ENCODE measurements at places on chromosomes 1 and 21. TPM values are rescaled to one million over a fixed set of nuclear protein-coding genes. Genes with fewer than 3 reads are reported as not detected.

GRCh38 chr1:203572134-203572625 lies 54.5 kb upstream of the ATP2B4 start:
- no peaks in the 10 kb centered on the region for H3K4me1 ChIP-seq
- H3K36me3 ChIP-seq: no peaks in the 10 kb centered on the region
- no peak overlapping the region for H3K27ac ChIP-seq

- no peak for DNase-seq
- no peak overlapping the region for H3K4me3 ChIP-seq
- H3K4me1 ChIP-seq: peaks cover 3% of the 10 kb centered on the region
- peaks cover 10% of the 10 kb centered on the region for H3K27me3 ChIP-seq
- no peaks in the 10 kb centered on the region for H3K36me3 ChIP-seq
- no peak overlapping the region for H3K27ac ChIP-seq
Measured at GRCh38 chr1:62784509-62785365, 805 bp downstream of the ATG4C start.

GRCh38 chr1:34696230-34696629 lies 58.6 kb upstream of the GJB5 start:
- no peaks in the 10 kb centered on the region for H3K4me1 ChIP-seq
- H3K4me3 ChIP-seq: no peak overlapping the region
- no peak overlapping the region for H3K27ac ChIP-seq
- peaks cover 2% of the 10 kb centered on the region for H3K27me3 ChIP-seq
- no peak for DNase-seq

DNA sequence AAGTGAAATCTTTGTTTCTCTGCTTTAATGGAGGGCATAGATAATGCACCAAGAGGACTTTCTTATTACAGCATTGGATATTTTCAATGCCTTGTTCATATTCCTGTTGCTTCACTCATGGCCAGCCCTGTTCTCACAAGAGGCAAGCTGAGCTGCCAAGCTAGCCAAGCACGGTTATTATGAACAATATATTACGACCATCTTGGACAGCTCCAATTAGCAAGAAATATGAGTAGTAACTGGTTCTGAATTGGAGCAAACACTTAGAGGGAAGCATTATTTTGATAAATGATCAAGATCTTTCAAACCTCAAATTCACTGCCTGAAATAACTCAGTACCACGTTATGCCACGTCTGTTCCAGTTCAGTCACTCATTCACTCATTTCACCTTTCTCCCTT lies 159.8 kb downstream of the SETD4 start:
- H3K4me3 ChIP-seq: no peak overlapping the region
- H3K27me3 ChIP-seq: peaks cover 14% of the 10 kb centered on the region
- no peak overlapping the region for H3K27ac ChIP-seq

GRCh38 chr1:24894002-24894401 lies 36.1 kb downstream of the RUNX3 start:
- no peaks in the 10 kb centered on the region for H3K27me3 ChIP-seq
- peaks cover 4% of the 10 kb centered on the region for H3K4me1 ChIP-seq
- H3K36me3 ChIP-seq: peaks cover 14% of the 10 kb centered on the region
- no peak overlapping the region for H3K4me3 ChIP-seq
- H3K27ac ChIP-seq: no peak overlapping the region

- H3K36me3 ChIP-seq: no peaks in the 10 kb centered on the region
- no peak overlapping the region for H3K27ac ChIP-seq
- no peaks in the 10 kb centered on the region for H3K4me1 ChIP-seq
- no peak for DNase-seq
- H3K4me3 ChIP-seq: no peak overlapping the region
- H3K27me3 ChIP-seq: no peaks in the 10 kb centered on the region
Measured at GRCh38 chr1:218548764-218549163, 203.6 kb downstream of the TGFB2 start.

DNA sequence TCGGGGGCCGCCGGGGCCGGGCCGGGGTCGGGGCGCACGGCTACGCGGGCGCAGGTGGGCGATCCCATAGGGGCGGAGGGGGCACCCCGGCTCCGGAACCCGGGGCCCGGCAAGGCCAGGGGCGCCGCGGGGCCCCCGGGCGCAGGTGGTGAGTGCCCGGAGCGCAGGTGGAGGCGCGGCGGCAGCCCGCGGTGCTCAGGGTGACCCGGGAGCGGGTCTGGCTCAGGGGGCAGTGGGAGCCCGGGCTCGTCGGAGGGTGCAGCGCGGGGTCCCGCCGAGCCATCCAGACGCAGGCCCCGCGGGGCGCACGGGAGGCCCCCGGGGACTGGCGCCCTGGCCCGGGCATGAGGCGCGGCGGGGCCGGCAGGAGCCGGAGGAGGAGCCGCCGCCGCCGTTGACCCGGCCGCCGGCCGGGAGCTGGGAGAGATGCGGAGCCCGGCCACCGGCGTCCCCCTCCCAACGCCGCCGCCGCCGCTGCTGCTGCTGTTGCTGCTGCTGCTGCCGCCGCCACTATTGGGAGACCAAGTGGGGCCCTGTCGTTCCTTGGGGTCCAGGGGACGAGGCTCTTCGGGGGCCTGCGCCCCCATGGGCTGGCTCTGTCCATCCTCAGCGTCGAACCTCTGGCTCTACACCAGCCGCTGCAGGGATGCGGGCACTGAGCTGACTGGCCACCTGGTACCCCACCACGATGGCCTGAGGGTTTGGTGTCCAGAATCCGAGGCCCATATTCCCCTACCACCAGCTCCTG lies 489 bp downstream of the CELSR2 start:
- H3K27me3 ChIP-seq: peaks cover 27% of the 10 kb centered on the region
- peak overlapping the region; percentile 42 for H3K4me3 ChIP-seq
- H3K4me1 ChIP-seq: peaks cover 4% of the 10 kb centered on the region
- DNase-seq: no peak

- H3K4me1 ChIP-seq: no peaks in the 10 kb centered on the region
- no peak overlapping the region for H3K27ac ChIP-seq
- no peak for DNase-seq
- H3K27me3 ChIP-seq: peaks cover 1% of the 10 kb centered on the region
Measured at GRCh38 chr1:237556911-237557310, 333.8 kb downstream of the ZP4 start.

DNA sequence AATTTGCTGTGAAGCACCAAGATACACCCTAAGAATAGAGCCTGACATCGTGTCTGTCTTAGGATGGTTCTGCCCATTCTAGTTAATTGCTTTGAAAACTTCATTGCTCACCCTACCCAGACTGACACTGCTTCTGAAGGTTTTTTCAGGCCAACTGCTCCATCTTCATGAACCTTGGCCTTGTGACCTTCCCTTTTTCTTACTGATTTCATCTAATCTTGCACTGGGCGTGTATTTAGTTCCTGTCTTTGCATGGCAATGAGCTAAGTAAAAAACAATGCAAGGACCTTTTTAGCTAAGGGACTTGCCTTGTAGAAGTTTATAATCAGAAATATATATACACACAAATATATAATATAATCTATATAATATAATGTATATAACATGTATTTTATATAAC lies 108.0 kb downstream of the PBX1 start:
- no peak overlapping the region for H3K27ac ChIP-seq
- no peaks in the 10 kb centered on the region for H3K36me3 ChIP-seq
- no peak for DNase-seq

GRCh38 chr1:50422946-50423669 lies at the start of gene DMRTA2:
Gene DMRTA2 (minus strand): TSS chr1:50423443. CDS start chr1:50421536, 1,907 bp downstream.
- H3K4me1 ChIP-seq: peaks cover 26% of the 10 kb centered on the region
- no peak for DNase-seq
- peak within 1 kb of the TSS; percentile 65 for H3K27ac ChIP-seq
- H3K27me3 ChIP-seq: peaks cover 78% of the 10 kb centered on the region
- no peaks in the 10 kb centered on the region for H3K36me3 ChIP-seq
- peak within 1 kb of the TSS; percentile 68 for H3K4me3 ChIP-seq

GRCh38 chr1:17653728-17654351 lies 101.3 kb upstream of the ACTL8 start:
- H3K27ac ChIP-seq: no peak overlapping the region
- no peaks in the 10 kb centered on the region for H3K27me3 ChIP-seq
- no peak for DNase-seq
- no peaks in the 10 kb centered on the region for H3K4me1 ChIP-seq
- no peak overlapping the region for H3K4me3 ChIP-seq
- no peaks in the 10 kb centered on the region for H3K36me3 ChIP-seq

- H3K36me3 ChIP-seq: no peaks in the 10 kb centered on the region
- no peak for DNase-seq
- no peak overlapping the region for H3K27ac ChIP-seq
- no peaks in the 10 kb centered on the region for H3K27me3 ChIP-seq
- no peak overlapping the region for H3K4me3 ChIP-seq
- H3K4me1 ChIP-seq: no peaks in the 10 kb centered on the region
Measured at GRCh38 chr1:170376801-170377385, 155.1 kb upstream of the GORAB start.

GRCh38 chr1:81470275-81470674 lies 330.5 kb upstream of the ADGRL2 start:
- H3K36me3 ChIP-seq: no peaks in the 10 kb centered on the region
- H3K27ac ChIP-seq: no peak overlapping the region
- H3K27me3 ChIP-seq: no peaks in the 10 kb centered on the region

- no peak overlapping the region for H3K4me3 ChIP-seq
- H3K27me3 ChIP-seq: peaks cover 2% of the 10 kb centered on the region
- DNase-seq: no peak
- no peaks in the 10 kb centered on the region for H3K4me1 ChIP-seq
- no peak overlapping the region for H3K27ac ChIP-seq
- no peaks in the 10 kb centered on the region for H3K36me3 ChIP-seq
Measured at GRCh38 chr21:36450511-36450910, 29.4 kb downstream of the CLDN14 start.

DNA sequence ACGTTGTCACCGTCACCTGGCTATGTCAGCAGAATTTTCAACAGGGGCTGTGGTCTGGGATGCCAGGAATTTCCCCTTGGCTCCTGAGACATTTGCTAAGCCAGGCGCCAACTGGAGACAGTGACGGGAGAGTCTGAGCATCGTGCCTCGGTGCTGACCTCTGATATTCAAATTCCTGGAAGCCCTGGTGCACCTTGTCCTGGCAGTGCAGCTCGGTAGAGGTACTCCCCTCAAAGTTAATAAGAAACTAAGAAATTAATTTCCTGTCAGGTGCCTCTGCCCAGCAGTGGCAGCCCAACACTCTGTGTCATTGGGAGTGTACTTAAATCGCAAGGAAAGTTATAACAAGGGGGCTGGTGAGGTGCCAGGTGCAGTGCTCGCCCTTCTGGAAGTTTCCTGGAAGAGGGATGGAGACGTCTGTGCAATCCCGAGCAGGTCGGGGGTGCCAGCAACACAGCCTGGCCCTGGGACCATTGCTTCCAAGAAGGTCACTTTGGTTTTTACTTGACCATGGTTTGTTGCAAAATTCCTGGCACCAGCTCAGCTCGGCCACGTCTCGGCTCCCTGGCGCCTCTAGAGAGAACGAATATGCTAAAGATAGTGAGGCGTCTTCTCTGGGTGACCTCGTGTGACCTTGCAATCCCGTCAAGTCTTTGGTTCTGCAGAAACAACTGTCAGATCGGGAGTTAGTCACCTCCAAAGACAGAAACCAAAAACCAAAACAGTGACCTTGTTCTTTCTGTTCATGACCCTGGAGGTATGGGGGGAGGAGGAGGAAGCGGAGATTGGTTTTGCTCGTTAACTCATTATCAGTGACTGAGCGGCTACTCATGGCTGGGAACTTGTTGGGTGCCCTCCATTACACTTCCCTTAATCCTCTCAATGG lies 149.5 kb upstream of the VAMP3 start:
- H3K27me3 ChIP-seq: no peaks in the 10 kb centered on the region
- no peaks in the 10 kb centered on the region for H3K4me1 ChIP-seq
- no peak overlapping the region for H3K4me3 ChIP-seq
- no peaks in the 10 kb centered on the region for H3K36me3 ChIP-seq
- H3K27ac ChIP-seq: no peak overlapping the region

DNA sequence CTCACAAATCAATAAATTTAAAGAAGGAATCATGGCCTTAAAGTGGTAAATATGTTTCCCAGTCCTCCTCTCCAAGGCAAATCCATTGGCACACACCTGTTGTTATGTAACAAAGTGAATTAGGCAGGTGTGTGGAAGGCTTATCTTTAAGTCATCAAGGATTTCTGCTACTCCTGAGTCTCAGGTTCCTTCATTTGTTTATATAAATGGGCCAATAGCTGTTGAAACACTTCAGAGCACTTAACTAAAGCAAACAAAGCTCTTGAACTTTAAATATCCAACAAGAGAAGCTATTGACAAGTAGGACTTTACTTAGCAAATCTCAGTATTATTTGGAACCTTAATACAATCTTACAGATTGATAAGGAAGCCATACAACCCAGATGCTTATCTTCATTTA lies 99.3 kb upstream of the ESRRG start:
- H3K27me3 ChIP-seq: no peaks in the 10 kb centered on the region
- DNase-seq: no peak
- H3K27ac ChIP-seq: no peak overlapping the region
- H3K4me1 ChIP-seq: no peaks in the 10 kb centered on the region
- no peak overlapping the region for H3K4me3 ChIP-seq

- H3K36me3 ChIP-seq: no peaks in the 10 kb centered on the region
- no peak overlapping the region for H3K4me3 ChIP-seq
- no peak for DNase-seq
- H3K27me3 ChIP-seq: peaks cover 4% of the 10 kb centered on the region
Measured at GRCh38 chr1:184237588-184237987, 149.2 kb upstream of the C1orf21 start.

DNA sequence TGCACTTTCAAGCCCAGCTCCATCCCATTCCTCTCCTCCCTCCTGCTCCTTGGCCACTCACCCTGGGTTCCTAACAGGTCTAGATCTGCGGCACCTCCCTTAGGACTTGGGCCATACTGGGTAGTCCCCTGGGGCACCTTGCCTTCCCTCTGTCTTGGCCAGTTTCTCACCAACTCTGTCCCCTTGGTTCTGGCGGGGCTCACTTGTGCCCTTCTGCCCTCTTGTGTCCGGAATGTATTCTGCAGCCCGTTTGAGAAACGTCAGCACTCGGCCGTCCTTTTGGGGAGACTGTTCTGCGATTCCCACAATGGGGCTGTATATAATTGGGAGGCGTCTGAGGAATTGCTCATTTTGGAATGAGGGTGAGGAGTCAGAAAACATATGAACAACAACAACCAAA lies 162.4 kb downstream of the ZSCAN20 start:
- H3K27me3 ChIP-seq: peaks cover 16% of the 10 kb centered on the region
- no peak for DNase-seq
- no peak overlapping the region for H3K27ac ChIP-seq
- no peaks in the 10 kb centered on the region for H3K4me1 ChIP-seq
- H3K4me3 ChIP-seq: no peak overlapping the region
- H3K36me3 ChIP-seq: no peaks in the 10 kb centered on the region

DNA sequence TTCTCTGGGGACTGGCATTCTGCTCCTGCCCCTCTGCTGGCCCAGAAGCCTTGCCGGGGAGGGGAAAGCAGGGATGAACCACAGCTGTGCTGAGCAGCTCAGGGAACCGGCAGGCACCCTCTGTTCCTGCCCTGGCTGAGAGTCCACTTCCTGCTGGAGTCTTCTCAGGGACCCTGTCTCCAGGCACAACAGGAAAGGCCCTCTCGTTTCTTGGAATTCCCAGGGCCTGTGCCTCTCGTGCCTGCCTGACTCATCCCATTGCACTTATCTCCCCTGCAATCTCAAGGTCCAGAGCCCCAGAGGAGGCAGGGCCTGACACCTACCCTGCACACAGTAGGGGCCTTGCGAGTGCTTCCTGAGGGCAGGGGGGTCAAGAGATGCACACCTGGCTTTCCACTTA lies 1.1 kb upstream of the EDN2 start:
- no peak for DNase-seq
- H3K27ac ChIP-seq: no peak overlapping the region
- H3K4me1 ChIP-seq: peaks cover 14% of the 10 kb centered on the region
- no peaks in the 10 kb centered on the region for H3K36me3 ChIP-seq
- no peak overlapping the region for H3K4me3 ChIP-seq
- H3K27me3 ChIP-seq: peaks cover 7% of the 10 kb centered on the region

Gene PITHD1
- 71.4 TPM for total RNA-seq

Gene MLLT11
- 3.8 TPM for total RNA-seq

Gene CAPZA1
- total RNA-seq: 260 TPM

Gene AADACL3
- total RNA-seq: not detected

Gene HES2
- total RNA-seq: 0.21 TPM

Gene ESRRG
- not detected for total RNA-seq

Gene BCL10
- total RNA-seq: 24.4 TPM

Gene MAEL
- total RNA-seq: not detected

Gene RALGPS2
- total RNA-seq: 2.2 TPM

Gene SYTL1
- 25.7 TPM for total RNA-seq

Gene MAP1LC3C
- total RNA-seq: not detected

Gene BTBD8
- total RNA-seq: 2.4 TPM

Gene NCAM2
- 0.23 TPM for total RNA-seq

Measured in activated T-helper 2 cell treated with anti-CD3 and anti-CD28 coated beads, Interferon-gamma antibody, Interleukin-2, Interleukin-4, amounts not matched to agents 10 μg/mL and 5 μg/mL and 100 μg/mL, durations not matched to agents 14 hours and 24 hours and 36 hours (primary cell).